Left ventricle myocardium superior (tissue), 1 donor: ENCODE measurements at places on chromosomes 5 and 9. TPM values are rescaled to one million over a fixed set of nuclear protein-coding genes. Genes with fewer than 3 reads are reported as not detected.

GRCh38 chr9:136674786-136675349 lies 12.2 kb downstream of the EGFL7 start:
- DNase-seq, result no peak

DNA sequence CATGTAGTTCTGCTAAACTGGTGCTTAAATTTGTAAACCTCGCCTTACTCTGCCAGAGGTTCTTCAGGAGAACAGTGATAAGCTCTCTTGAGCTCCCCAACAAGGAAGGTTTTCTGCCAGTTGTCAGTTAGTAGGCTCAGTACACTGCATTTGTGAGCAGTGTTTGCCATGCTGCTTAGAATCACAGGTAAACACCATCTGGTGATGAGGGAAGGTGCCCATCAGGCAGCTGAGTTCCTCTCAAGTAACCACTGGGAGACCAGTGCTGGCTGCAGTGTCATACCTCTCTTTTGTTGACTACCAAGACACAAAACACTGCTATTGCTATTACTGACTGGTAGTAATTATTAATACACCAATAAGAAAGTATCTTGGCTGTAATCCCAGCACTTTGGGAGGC lies 186.2 kb upstream of the OTULINL start:
- no peak for DNase-seq

- no peak for DNase-seq
These were observed 54.3 kb downstream of the ADGRV1 start for GRCh38 chr5:90612919-90613318.

The FRMPD1 gene
- 1.8 TPM for total RNA-seq

DNA sequence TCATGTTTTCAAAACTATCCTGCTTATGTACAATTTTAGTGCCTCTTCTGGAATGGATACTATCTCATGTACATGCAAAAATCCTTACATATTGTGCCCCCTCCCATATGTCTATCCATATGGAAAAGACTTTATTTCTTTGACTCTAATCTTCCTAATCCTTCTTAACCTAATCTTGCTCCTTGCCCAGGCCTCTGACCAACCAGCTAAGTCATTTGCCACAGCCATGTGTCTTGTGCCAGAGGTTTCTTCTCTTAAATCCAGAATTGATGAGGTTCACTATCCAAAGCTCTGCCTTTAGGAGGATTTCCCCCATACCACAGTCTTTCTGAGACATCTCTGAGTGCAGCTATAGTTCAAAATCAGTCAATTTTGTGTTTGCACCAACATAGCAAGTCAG lies 68.9 kb upstream of the RNF180 start:
- DNase-seq, result no peak

The CTXN3 gene
- not detected for total RNA-seq

DNA sequence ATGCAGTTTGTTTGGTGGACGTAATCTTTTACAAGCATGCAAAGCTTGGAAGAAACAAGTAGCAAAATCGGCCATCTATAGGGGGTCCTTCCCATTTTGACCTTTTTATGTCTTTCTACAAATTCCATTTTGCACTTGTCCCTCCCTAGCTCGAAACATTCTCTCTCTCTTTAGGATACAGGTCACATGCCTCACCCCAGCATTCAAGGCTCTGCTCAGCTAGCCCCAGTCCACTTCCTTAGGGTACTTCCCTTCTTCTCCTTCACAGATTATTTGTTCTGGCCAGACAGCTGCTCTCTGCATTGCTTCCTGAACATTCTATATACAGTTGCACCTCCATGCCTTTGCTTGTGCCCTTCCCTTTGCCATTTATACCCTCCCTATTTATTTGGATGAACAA lies 31.7 kb upstream of the TRIM14 start:
- no peak for DNase-seq

The TBCA gene
- 119 TPM for total RNA-seq

DNA sequence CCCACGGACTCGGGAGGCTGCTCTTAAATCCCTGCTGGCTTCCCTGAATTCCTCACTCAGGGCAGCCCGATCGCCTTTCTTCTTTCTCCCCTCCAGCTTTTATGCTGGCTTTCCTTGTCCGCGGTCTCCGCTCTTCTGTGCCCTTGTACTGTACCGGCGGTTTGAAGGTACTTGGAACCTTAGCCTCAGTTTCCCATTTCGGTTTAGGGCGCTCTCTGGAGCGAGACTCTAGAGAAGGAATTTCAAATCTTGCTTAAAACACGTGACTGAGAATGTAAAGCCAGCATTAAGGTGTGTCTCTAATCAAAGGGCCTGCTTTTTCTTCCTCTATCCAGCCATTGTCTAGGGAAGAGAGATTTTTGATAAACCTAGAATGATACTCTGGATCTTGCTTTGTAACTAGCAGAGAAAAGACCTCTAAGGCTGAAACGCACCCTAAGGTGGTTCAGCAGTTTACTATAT lies 650 bp downstream of the GPR107 start:
- DNase-seq, result no peak

The NR5A1 gene
- total RNA-seq, result not detected

The STXBP1 gene
- 49.4 TPM for total RNA-seq

GRCh38 chr9:114688379-114688778 lies 6.4 kb upstream of the TEX48 start:
- DNase-seq, result no peak

DNA sequence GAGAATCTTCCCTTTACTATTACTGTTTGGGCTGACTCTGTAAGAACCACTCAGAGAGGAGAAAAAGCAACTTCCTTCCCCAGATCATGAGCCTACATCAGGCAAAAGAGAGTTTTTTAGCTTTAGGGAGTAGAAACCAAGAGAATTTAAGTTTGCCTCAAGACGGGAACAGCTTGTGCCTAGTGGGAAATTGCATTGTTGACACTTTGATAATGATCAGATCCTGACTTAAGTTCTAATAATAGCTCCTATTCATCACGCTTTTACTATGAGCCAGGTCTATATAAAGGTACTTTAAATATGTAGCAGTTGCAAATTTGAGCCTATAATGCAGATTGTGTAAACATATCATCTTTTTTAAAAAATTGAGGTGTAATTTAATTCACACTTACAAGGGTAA lies 298.2 kb downstream of the MAN2A1 start:
- DNase-seq, result no peak

GRCh38 chr9:101650142-101650541 lies 55.4 kb upstream of the PPP3R2 start:
- no peak for DNase-seq

GRCh38 chr5:164265566-164265965 lies 760.1 kb downstream of the MAT2B start:
- no peak for DNase-seq
